ENCODE measurements at places on chromosomes 3 and 15.

- peak; percentile 54 for DNase-seq
These were observed 49.9 kb upstream of the FURIN start for GRCh38 chr15:90818251-90819210.

- no peak for DNase-seq
These were observed 33.9 kb downstream of the SHQ1 start for GRCh38 chr3:72814308-72814707.

DNA sequence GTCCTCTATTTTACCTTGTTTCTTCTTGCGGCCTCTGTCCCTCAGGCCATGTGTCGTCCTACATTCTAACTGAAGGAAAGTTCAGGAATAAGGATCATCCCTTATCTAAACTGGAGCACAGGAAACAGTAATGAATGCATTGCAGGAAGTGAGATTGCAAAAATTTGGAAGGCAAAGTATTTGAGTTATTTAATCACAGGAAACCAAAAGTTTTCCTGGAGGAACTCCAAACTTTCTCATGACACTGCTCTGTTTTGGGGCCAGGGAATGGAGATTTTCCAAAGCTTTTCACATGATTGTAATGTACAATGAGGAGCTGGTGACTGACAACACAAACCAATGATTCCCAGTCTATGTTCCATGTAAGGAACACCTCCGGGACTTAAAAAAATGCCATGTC lies 57.8 kb upstream of the PLSCR4 start:
- DNase-seq: no peak

DNA sequence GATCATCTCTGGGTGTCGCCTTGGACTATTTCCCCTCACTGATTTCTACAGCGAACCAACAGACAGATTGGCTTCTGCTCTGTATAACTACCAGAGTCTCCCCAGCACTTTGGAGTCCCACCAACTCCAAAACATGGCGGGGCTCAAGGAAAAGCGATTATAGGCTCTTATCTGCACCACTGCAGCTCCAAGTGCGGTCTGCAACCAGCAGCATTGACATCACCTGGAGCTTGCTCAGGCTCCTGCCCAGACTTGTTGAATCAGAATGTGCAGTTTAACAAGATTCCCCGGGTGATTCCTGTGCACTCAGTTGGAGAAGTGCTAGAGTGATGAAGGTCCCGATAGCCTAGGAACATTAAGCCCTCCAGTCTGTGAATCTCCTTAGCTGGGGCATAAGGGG lies 9.0 kb downstream of the CCK start:
- no peak for DNase-seq

GRCh38 chr3:23203708-23204330 lies 692 bp downstream of the UBE2E2 start:
- peak; percentile 20 for DNase-seq

GRCh38 chr3:24138876-24139256 lies 193.8 kb downstream of the NR1D2 start:
- no peak for DNase-seq

DNA sequence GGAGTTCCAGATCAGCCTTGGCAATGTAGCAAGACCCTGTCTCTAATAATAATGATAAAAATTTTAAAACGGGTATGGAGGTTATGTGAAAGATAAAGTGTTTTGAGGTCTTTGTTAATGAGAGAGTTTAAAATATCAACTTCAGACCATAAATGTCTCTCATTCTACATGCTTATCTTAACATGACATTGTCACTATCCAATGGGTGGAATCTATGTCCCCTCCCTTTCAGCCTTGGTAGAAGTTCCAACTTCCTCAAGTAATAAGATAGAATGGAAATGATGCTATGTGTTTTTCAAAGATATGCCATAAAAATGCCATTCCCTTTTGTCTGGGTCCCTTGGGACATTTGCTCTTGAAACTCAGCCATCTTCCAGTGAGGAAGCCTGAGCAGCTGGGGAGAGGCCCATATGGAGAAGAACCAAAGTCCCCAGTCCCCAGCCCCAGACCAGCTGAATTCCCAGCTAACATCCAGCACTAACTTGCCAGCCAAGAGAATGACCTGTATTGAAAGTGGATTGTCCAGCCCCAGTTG lies 17.0 kb downstream of the RPSA start:
- DNase-seq: peak; percentile 20

DNA sequence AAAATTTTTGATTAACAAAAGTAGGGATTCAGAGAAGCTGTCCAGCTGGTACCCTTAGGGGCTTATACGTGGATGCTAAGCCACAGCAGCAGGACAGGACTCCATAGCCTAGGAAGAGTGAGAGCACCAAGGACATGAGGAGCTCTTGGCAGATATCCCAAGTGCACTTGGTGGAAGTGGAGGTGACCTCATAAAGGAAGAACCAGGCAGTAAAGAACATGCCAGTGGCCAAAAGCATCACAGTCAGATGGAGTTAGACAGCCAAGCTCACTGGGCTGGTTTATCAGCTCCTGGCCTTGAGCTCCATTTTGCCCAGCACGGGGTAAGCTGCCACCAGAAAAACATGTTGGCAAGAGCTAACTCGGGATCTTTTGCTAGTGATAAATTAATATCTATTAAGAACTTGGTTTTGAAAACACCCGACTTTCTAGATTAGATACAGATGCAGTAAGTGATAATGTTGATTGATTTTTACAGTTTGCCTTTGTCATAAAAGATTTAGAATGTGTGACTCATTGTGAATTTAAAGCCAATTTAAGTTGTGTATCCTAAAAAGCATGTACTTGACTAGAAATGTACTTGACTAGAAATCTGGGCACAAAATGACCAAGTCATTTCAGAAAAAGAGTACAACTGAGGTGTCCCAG lies 108.0 kb downstream of the CMSS1 start:
- DNase-seq: peak; percentile 63
